ENCODE measurements at places on chromosomes 3 and 15.

GRCh38 chr3:178155521-178155920 lies 380.7 kb upstream of the KCNMB2 start:
- DNase-seq: no peak

DNA sequence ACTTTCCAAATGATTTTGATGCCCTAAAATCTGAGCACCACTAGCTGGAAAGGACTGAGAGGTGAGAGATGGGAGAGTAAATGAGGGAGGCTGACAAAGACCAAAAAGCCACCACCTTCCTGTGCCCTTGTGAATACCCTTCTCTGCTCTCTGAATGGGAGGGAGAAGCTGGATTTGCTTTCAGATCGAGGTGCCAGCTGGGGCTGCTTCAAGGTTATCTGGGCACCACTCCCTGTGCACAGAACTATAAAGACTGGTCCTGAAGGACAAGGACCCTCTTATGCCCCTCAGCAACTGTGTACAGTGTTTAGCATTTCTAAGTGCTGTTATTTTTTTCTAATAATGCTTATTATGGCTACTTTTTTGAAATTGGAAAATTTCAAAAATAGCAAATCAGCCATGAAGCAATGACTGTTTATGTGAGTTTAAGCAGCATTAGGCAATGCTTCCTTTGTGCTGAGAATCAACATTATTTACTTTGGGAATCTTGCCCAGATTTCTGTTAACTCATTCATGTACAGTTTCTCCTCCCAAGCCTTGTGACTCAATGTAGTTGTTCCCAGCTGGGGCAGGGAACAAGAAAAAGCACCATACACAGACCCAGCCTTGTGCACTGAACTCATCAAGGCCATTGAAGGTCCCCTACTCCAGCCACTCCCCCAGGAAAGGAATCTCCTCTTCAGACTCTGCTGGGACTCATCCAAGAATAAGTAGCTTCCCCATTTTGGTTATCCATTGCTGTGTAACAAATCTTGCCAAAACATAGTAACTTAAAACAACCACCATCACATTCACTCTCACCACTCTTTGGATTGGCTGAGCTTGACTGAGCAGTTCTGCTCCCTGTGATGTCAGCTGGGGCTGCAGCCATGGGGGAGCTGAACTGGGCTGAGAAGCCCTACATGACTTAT lies 37.3 kb upstream of the CDV3 start:
- peak; percentile 17 for DNase-seq

DNA sequence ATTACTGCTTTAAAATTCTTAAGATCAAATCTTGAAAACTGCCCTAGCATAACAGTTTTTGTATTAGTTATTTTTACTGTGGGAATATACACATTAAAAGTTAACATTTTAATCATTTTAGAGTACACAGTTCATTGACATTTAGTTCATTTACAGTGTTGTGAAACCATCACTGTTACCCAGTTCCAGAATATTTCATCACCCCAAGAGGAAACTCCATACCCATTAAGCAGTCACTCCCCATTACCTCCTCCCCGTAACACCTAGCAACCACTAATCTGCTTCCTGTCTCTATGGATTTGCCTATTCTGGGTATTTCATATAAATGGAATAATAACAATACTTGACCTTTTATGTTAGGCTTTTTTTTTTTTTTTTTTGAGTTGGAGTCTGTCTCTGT lies 164.1 kb upstream of the LRRFIP2 start:
- DNase-seq: no peak

- no peak for DNase-seq
Observed at GRCh38 chr3:81580355-81580754, 181.1 kb downstream of the GBE1 start.

GRCh38 chr3:61221759-61222362 lies 29.4 kb downstream of the FHIT start:
- DNase-seq: no peak

DNA sequence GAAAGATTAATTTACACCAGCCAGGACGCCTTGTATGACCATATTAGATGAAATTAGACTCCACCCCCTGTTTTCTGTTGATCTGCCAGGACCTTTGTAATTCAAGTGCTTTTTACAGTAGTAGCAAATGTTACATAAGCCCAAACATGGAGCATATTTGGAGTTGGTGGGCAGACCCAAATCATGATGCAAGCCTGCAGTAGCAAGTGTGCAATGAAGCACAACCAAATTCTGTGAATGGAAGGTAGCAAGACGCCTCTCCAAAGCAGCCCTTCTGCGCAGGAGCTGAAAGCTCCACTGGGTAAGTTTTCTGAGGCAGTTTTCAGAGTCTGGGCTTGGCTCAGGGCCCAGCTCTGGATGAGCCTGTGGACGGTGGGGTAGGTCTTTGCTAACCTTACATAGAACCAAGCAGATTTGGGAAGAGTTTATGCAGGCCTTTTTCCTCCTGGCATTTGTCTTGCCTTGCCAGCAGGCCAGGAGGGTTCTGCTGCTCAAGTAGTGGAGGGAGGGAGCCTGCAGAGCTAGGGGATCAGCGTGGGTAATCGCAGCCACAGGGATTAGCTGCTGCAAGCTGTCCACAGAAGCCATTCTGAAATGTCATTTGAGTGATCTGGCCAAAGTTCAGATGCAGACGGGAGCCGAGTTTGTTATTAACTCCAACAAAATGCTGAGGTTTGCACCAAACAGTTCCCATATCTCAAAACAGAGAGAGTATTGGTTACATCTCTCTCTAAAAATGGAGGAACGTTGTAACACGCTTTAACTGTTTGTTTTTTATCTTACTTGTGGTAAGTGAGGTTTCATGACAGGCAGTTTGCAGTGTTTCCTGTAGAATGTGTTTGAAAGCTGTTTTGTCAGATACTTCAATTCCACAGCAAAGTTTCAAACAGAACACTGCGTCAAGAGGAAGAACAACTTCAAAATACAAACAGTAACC lies 55.4 kb downstream of the PSMD6 start:
- DNase-seq: peak; percentile 74

- DNase-seq: no peak
Observed at GRCh38 chr15:69743091-69743490, 290.5 kb downstream of the RPLP1 start.

DNA sequence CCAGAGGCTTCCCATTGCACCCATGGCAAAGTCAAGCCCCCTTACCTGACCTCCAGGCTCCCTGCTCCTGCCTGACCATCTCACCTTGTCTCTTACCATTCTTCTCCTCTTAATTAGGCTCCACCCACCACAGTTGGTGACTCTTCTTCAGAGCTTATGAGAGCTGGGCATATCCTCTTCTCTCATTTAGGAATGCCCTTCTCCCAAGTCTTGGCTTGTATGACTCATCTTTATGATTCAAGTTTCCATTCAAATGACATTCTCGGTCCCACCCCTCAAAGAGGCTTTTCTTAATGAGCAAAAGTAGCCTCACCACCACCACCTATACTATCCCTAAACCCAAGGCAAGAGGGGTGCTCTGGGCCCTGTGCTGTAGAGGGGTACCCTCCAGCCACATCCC lies 55.3 kb upstream of the NUDT16 start:
- no peak for DNase-seq
